ENCODE measurements at places on chromosomes 3 and 15. TPM values are rescaled to one million over a fixed set of nuclear protein-coding genes. Genes with fewer than 3 reads are reported as not detected.

FBN1 gene
- 4,431 TPM for total RNA-seq

SNTN gene
- total RNA-seq, result not detected

C3orf20 gene
- total RNA-seq, result not detected

SNX33 gene
- total RNA-seq, result 35.2 TPM

SERPINI2 gene
- total RNA-seq, result not detected

KLHL6 gene
- not detected for total RNA-seq

Data from fibroblast of the aortic adventitia (primary cell).